ENCODE measurements at places on chromosomes 2 and 18.

DNA sequence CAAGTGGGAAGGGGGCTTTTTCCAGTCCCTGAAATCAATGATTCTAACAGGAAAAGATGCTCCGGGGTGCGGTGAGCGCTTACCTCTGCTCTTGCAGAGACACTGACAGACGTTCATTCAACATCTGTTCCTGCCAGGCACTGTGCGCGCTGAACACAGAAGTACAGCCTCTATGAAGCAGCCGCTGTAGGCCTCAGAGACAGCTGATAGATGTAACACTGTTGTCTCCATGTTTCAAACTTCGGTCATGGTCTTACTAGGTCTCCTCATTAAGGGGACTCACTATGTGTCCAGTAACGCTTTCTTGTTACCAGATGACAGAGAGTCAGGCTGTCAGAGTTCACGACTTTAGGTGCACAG, 649 bp upstream of the CLIP4 start:
- DNase-seq, result no peak

- no peak for DNase-seq
Measured at GRCh38 chr2:20433249-20433648, 13.6 kb upstream of the RHOB start.

GRCh38 chr18:51921862-51922261, 418.1 kb upstream of the DCC start:
- no peak for DNase-seq

DNA sequence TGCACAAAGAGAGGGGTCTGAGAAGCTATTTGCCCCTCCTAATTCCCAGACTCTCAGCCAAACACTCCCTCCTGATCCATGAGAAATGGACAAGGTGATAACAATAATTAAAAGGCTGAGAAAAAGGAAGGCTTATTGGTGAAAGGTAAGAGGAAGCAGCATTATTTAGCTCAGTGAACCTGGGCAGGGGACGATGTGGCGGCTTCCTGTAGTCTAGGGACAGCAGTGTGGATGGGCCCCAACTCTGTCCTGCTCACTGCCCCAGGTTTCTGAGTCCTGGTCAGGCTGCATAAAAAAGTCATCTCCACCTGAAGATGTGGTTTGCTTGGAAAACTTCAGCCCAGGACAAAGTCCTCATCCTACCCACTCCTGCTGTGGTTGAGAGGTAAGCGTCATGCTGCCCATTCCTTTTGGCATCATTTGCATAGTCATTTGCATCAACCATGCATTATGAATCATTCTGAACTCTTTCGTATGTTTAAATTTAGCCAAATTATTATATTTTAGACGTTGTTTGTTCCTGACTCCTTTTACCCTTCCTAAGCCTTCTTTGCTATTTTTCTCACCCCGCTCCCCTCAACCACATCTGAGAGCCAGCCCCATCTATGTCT, 126.8 kb downstream of the CLIP4 start:
- DNase-seq, result no peak

GRCh38 chr2:227482638-227483340, 10.8 kb downstream of the AGFG1 start:
- no peak for DNase-seq

DNA sequence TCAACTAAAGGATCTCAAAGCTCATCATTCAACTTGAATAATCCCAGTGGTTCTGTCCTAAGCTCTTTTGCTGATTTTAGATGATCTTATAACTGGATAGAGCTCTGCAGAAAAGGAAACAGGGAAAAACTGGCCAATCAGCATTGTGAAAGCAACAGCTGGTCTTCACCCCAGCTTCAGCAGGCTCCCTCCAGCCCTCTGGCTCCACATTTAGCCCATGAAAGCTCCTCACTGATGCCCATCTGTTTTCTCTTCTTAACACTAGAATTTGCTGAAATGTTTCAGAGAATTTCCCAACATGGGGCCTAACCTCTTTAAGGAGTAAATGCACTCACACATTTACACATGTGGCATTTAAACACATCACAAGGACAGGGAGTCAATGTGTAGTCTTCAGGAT, 223.3 kb downstream of the CNTNAP5 start:
- no peak for DNase-seq

DNA sequence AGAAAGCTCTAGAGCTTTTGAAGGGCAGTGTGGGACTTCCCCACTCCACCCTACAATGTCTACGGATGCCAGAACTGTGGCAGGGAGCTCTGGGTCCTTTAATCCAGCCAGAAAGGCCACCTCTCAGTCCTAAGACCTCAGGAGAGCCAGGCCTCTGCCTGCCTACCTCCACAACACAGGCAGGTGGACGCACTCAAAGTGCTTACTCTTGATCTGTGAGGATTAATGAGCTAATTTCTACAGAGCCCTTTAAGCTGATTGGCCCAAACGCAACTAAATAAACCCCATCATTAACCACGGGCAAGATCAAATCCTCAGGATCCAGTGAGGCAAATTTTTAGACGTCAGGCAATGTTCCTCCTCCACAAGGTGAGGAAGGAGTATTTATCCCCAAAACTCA, 8.1 kb downstream of the STK39 start:
- no peak for DNase-seq

GRCh38 chr2:6877402-6878304, at the start of gene RSAD2:
Gene RSAD2, plus strand, starts transcription at chr2:6877777. Its CDS starts 24 bp downstream, at chr2:6877801.
- no peak for DNase-seq

DNA sequence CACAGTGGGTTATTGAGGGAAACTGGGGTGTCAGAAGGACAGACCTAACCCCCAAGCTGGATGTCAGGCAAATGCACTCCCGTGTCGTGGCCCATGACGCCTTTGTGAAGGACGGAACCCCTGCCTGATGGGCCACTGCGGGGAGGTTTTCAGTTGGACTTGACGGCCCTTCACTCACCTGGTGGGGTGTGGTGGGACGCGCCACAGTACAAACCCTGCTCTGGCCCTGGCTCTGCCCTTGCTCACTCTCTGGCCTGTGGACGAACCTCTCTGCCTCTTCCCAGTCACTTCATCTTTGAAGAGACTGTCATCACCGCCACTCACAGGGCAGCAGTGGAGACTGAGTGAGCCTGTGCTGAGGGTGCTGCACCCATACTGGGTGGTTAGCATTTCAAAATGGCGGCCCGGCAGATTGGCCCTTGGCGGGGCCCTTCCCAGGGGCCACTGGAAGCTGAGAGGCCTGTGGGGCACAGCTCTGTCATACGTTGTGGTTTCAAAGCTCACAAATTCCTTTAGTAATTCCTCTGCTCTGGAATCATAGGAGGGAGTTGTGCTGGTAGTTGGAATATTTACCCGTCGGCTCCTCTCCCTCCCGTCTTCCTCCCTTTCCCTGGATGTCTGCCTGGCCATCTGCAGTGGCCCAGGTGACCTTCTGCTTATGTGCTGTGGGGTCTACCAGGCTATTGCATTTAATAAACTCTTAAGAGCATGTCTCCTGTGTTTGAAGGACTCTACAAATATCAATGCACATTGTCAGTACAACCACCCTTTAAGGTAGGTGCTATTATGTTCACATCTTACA, 200.6 kb downstream of the CTIF start:
- DNase-seq, result no peak

- DNase-seq, result no peak
Measured at GRCh38 chr2:111244864-111245263, 124.2 kb downstream of the BCL2L11 start.

GRCh38 chr18:52694804-52695203, 354.8 kb downstream of the DCC start:
- no peak for DNase-seq

All from HL-60 (cell line).